ENCODE measurements at places on chromosomes 5 and 9.

DNA sequence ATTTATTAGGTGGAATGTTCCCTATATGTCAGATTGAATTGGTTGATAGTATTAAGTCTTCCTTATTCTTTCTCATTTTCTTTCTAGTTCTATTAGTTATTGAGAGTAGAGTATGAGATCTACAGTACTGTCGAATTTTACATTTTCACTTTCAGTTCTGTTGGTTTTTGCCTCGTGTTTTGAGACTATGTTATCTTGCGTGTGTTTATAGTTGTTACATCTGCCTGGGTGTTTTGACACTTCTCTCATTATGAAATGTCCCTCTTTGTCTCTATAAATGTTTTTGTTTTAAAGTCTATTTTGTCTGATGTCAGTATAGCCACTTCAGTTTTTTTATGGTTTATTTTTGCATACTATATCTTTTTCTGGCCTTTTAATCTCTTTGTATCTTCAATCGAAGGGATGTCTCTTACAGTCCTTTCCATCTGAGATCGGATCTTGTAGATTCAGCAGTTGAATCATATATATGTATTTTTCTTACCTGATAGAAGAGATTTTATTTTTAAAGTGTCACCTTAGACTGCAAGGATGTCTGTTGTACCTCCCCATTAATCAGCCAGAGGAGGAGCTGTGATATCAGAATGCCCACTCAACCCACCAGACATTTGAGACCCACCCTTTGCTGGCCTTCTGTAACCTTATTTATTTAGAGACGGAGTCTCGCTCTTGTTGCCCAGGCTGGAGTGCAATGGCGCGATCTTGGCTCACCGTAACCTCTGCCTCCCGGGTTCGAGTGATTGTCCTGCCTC lies 20.7 kb downstream of the EHMT1 start:
- DNase-seq: no peak

- DNase-seq: no peak
Observed at GRCh38 chr5:159155960-159156359, 53.4 kb downstream of the RNF145 start.

DNA sequence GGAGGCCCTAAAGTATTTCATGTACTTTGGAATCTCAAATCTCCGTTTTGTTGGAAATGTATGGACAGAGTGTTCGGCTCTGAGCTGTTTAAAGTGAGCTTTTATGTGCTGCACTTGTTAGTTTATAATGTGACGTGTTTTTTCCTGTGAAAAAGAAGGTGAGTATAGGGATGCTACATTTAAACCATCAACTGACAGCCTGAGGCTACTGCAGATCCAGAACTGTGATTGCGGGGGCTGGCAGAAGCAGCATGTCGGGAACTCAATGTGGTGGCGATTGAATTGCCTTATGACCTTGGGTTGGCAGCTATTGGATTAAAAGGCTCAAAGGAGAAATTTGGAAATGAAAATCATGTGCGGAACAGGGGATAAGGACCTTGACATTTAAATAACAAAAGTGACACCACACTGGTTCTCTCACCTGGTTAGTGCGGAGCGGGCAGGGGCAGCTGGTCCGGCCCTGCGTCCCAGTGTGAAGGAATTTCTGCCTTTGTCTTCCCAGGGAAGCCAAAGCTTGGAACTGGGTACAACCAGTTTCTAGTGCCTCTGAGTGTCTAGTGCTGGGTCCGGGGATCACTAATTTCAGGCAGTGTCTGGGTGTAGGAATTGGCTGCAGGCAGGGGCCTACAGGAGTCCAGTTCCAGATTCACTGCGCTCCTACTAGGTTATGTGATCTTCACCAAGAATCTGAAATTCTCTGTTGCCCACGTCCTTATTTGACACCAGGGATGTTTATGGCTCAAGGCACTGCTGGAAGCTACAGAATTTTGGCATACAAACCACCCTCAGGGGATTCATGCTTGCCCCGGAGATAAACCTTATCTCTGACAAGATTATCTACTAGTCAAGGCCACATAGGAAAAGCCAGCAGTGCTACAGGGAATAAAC lies 120.7 kb upstream of the ERCC6L2 start:
- DNase-seq: no peak

DNA sequence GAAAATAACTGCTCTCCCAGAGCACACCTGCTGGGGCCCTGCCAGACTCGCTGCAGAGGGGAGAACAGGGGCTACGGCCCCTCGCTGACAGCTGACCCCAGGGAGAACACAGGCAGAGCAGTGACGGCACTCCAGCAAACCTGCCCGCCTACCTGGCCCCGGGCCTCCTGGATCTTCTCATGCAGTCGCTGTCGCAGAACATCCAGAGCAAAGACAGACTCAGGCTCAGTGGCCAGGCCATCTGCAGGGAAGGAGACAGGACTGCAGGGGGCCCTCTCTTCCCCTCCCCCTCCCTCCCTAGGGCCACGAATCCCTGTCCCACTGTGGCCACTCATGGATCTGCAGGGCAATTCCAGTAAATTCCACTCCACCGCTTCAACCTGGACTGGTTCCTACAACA lies 2.4 kb downstream of the SURF6 start:
- no peak for DNase-seq

DNA sequence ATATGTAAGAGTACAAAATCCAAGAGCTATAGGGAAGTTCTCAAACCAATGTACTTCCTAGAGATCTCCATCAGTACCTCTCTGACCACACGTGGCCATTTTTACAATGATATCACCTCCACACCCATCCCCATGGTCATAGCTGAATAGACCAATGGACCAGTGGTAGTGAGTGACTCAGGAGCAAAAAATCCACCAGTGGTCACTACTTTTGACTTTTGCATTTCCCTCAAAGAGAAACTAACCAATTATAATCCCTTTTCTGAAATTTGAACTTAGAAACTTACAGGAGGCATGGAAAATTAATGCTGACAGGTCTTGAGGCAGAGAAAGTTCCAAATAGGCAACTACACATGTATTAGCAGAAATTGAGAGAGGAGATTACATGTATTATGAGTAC lies 238.4 kb downstream of the TRPM3 start:
- DNase-seq: no peak

- DNase-seq: no peak
Observed at GRCh38 chr9:128706671-128707381, 4.5 kb downstream of the PKN3 start.

DNA sequence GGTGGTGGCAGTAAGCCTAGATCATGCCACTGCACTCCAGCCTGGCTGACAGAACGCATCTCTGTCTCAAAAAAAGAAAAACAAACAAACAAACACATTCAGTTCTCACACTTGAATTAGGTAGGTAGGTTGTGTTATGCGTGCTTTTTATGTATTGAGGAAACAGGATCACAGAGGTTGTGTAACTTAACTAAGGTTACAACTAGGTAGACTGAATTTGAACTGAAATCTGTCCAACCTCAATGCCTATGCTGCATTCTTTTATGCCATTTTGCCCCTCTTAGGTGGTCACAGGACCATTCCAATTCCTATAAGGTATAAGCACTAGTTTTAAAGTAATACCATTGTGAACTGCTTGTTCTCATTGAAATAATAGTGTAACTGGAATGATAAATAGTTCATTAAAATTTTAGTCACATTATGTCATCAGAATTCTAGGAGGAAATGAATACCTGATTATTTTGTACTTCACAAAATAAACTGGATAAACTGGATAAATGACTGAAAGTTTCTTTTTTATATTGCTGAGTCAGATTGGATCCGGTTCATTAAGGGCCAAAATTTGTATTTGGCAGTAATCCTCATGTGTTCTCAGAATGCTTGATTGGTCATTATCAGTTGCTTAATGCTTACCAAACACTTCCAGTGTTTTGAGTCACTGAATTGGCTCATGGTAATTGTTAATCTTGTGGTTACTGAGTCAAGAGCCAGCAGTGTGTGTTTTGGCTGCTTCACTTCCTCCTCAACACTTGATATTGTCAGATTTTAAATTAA lies 7.1 kb downstream of the UBAP1 start:
- DNase-seq: no peak

DNA sequence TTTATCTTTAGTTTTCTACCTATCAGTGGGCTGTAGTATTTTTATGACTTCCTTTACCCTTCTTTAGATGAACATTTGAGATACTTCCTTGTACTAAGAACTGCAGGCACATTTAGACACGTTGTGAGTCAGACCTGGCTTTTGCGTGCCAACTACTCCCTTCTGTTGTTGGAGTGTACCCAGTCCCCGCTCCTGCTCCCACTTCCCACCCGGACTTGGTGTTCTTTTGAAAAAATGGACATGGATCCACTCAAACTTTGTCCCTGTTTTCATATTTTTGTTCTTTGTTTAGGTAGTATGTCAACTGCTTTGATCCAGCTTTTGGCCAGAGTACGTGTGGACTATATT lies 60.7 kb downstream of the PARP8 start:
- DNase-seq: no peak

DNA sequence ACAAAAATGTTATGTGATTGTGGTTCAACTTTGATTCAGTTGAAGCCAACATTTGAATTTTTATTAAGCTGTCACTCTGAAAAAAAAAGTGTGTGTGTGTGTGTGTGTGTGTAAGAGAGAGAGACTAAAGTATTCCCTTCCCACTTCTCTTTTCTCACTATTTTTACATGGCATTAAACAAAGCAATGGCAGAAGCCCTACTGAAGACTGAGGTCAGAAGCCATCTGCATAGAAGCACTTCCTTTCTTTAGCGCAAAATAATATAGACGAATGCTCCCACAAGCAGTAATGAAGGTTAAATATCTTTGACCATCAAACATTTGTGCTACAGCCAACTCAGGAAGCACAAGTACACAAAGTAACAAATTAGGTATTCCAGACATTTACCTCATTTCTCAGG lies 540.5 kb downstream of the KCTD16 start:
- DNase-seq: no peak

GRCh38 chr5:180286-180918 lies 10.9 kb upstream of the LRRC14B start:
- DNase-seq: no peak

GRCh38 chr9:482739-483138 lies 268.1 kb downstream of the DOCK8 start:
- no peak for DNase-seq

DNA sequence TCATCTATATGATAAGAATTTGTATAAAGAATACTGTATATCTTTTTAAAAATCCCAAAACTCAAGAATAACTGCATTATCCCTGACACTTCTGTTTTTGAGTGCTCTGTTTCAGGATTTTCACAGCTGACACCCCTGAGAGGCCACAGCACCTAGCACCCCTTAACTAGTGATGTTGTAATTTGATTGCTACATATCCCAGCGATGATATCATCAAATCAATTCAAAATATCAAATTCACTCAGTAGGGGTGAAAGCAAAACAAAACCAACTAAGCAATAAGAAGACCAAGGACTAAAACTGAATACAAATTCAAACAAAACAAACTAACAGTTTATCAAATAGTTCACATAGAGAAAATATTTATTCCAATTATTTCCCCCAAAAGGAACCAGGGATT lies 184.3 kb downstream of the MCTP1 start:
- no peak for DNase-seq

DNA sequence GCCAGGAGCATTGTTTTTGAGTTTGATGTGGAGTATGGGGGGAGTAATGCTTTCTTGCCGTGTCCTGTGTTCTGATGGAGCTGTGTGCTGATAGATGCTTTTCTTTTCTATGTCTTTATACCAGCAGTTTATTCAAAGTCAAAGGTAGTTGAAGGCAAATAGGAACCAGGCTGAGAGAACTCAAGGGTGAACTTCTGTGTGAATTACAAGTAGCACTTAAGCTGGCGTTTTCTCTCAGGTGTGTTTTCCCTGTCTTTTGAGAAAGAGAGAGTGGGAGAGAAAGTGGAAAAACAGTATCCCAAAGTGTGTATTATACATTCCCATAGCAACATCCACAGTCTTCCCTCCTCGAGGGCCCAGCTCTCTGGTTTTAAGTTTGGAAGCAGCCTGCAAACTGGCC lies 1.5 kb downstream of the TNFAIP8 start:
- DNase-seq: no peak

DNA sequence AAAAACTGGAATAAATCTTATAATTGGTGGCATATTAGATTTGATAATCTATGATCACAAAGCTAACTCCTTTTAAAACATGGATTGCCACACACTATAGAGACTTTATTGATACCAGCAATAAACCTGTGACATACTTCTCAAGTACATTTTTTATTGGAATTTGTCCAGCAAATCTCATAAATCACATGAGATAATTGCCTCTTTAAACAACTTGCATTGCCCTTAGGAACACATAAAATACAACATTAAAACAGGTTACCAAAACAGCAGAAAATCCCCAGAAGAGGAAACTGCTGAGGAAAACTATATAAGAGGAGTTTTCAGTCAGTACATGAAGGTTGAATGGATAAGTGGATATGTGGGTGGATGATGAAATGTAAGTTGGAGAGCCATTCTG lies 124.6 kb downstream of the SNCAIP start:
- DNase-seq: no peak

Measured in activated T-helper 1 cell treated with Interleukin-2 at 50 U/mL for 16 hours (primary cell).